ENCODE measurements at places on chromosomes 2 and 18. TPM values are rescaled to one million over a fixed set of nuclear protein-coding genes. Genes with fewer than 3 reads are reported as not detected.

Gene DNER
- total RNA-seq, result not detected

Gene KIAA1328
- 10.7 TPM for total RNA-seq

Gene NTSR2
- not detected for total RNA-seq

- DNase-seq, result no peak
Measured at GRCh38 chr2:49753344-49753985, 599.1 kb upstream of the FSHR start.

DNA sequence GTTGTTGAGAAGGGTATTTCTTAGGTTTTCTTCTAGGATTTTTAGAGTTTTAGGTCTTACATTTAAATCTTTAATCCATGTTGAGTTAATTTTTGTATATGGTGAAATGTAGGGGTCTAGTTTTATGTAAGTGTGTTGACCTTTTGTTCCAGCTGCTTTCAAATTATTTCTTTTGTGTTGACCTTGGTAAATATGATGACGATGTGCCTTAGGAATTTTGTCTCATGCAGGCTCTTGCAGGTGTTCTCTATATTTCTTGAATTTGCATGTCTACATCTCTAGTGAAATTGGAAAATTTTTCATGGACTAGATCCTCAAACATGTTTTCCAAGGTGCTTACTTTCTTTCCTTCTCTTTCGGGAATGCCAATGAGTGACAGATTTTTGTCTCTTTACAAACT, 1609.3 kb upstream of the ZEB2 start:
- no peak for DNase-seq

- no peak for DNase-seq
Measured at GRCh38 chr18:3966642-3967358, 488.3 kb downstream of the DLGAP1 start.

- DNase-seq, result no peak
Measured at GRCh38 chr2:74094291-74094690, 53.4 kb downstream of the BOLA3 start.

Data from activated naive CD8-positive, alpha-beta T cell treated with anti-CD3 and anti-CD28 coated beads, Interleukin-2, amount 10 ng/mL, durations not matched to agents 7 days and 5 days (primary cell).